SHP77 treated with DMSO at 0.1 percent for 48 hours (cell line): ENCODE measurements at places on chromosomes 2 and 18.

DNA sequence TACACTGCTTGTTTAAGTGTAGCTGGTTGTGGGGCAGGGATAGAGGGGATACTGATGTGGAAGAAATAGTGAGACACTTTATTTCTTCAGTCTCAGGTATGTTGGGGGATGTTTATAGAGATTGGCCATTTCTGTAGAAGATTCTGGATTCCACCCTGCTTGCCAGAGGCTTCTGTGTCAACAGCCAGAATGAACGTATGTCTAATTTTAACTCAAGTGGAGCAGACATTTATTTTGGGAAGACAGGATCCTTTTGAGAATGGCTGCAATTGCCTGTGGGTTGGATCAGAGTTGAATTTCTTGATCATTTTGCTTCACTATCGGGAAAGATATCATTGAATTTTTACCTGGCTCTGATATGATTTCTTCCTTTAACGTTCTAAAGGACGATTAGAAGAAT, 465.6 kb upstream of the SLC14A2 start:
- no peak for DNase-seq

- no peak for DNase-seq
These were observed 1.0 kb downstream of the VIT start for GRCh38 chr2:36697424-36698066.

DNA sequence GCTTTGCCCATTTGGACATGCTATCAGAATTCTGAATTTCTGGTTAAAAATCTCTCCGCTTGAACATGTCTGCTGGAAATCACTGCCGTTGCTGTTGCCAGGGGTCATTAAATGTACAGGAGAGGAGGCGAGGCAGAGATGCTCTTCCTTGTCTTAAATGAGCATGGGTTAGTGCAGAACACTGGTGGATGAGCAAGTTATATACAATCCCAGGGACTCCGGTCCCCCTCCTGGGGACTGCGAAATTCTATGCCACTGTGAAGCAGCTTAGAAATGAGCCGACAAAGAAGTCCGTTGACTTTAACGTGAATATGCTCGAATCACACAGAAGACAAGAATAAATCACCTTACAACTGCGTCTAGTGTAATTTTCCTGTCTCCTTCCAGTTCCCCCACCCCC, 95.1 kb upstream of the KLHL14 start:
- DNase-seq: no peak

DNA sequence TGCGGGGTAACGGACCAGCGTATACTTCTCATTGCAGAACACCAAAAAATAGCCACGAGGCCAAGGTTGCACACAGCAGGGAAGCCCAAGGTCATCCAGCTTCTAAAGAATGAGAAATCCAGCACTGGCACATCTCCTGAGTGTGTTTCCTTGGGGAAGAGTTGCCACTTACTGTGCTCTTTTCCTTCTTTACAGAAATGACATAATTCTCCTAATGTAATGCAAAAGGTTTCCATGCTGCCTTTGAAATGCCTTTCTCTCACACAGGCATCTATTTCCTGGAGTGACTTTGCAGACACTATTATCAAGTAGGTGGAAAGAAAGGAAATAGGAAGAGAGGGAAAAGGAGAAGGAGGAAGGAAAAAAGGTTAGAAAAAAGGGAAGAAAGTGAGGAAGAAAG, 862.1 kb upstream of the CELF4 start:
- DNase-seq: no peak

- DNase-seq: no peak
These were observed 17.4 kb downstream of the CASP10 start for GRCh38 chr2:201200345-201200744.
